Naive B cell (primary cell): ENCODE measurements at places on chromosomes 3 and 15. TPM values are rescaled to one million over a fixed set of nuclear protein-coding genes. Genes with fewer than 3 reads are reported as not detected.

DNA sequence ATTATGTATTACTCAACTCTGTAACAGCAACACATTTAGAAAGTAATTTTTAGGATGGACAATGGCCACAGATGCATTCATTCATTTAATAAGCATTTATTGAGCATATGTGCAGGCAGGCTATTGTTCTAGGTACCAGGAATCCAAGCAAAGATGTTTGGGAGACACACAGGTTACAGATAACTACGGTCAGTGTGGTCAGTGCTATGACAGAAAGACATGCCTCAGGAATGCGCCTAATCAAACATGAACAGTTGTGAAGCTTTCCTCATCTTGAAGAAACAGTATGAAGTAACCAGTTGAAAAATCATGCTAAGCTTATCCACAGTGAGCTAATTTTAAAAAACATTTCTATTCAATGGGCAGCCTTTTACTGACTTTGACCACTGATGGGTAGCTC lies 155.4 kb upstream of the CCDC54 start:
- no peak for DNase-seq

GRCh38 chr15:55800216-55800615 lies 57.3 kb upstream of the PRTG start:
- DNase-seq: no peak

DNA sequence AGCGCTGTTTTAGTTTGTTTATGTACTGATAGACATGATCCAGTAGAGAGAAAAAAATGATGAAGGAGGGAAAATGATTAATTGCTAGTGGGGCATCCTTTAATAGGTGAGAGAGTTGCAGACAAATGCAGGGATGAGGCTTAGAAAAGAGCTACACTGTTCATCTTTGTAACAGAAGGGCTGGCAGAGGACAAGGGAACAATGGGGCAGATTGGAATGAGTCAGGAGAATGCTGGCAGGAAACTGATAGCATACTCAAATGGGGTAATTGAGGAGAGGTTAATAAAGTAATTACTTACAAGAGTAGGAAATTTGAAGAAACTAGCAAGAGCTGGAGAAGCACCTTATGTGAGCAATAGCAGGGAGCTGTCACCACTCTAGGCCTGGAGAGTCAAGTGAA lies 170.9 kb downstream of the OXSM start:
- no peak for DNase-seq

DNA sequence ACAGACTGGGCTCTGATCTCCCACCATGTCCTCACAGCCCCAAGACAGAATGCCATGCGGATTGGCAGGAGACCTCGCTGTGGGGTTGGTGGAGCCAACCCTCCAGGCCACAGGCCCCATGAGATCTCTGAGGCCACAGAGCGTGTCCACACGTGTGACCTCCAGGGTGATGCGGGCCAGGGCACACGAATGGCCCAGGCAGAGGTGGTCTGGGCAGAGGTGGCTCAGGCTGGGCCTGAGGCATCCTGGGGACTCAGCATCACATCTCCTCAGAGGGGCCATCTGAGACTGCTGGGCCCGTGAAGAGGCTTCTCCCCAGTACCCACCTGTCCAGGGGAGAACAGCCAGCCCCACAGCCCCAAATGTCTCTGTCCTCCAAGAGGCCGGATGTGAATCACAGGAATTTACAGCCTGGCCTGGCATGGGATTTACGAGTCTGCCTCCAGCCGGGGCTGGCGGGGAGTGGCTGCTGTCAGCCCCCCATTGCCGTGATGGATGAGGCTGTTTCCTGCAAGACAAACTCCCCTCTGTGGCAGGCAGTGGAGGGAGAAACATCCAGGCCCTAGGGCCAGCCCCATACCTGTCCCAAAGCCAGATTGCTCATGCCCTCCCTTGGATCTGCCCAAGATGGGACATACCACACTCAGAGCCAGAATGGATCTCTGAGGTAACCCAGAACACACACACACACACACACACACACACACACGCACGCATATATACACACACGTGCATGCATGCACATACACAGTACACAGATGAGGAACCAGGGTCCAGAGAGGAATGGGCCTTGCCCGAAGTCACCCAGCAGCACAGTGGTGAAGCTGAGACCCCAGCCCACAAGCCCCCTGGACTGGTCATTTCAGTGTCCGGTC lies 208.3 kb downstream of the TBC1D2B start:
- DNase-seq: no peak

DNA sequence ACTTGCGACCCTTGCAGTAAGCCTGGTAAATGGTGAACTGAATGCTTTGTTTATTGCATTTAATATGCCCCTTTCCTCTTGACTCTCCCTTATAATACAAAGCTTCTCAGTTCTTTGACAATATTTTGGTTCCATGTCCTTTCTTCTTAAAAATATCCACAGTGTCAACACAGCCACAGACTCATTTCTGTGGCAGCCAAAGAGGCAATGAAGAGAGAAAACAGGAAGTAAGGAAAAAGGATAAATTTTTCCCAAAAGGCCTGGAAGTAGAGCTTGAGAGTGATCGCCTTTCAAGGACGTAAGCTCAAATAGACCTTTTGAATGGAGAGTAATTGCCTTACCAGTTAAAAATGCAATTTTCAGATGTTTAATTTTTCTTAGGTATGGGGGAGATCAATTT lies 59.4 kb downstream of the PEX5L start:
- no peak for DNase-seq

- no peak for DNase-seq
Observed at GRCh38 chr3:148246291-148246923, 451.3 kb upstream of the AGTR1 start.

DNA sequence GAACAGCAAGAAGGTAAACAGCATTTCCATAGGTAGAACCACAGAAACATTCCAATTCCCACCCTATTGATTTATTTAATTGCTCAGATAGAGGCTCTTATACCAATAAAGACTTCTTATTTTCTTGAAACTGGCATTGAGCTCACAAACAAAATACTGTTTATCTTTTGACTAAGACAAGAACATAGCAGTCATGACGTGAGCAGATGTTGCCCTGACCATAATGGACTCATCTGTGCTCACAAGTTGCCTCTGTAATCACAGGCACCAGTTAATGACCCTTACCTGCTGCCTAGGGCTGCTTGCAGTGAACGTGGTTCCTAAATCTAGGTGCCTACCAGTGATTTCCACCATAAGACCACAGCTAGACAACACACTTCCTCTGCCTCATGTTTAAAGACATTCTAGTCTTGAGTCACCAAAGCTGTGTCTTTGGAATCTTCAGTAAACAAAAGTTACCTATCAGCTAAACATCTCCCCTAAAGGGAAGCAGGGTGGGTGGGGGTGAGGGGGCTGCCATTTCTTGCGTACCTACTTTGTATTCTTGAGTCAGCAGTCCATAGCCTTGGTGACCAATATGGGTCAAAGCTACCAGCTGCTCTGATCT lies 2.1 kb downstream of the FYCO1 start:
- DNase-seq: no peak

The SNRPN gene
- 227 TPM for polyA plus RNA-seq
